ENCODE measurements at places on chromosomes 12 and 14.

DNA sequence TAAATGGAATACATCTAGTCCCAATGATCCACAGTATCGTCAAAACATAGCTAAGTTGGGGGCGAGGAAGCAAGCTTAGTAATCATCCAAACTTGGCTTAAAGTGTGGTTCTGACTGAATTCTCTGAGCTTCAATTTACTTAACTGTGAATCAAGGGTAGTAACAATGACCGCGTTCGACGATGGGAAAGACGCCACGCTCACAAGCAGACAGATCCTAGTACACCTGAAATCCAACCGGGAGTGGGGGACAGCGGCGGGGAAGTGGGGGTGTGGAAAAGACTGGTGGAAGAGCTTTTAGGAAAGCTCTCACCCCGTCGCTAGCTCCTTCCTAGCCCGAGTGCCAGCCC, 433 bp downstream of the COX16 start:
- no peak for DNase-seq
- peak overlapping the region; percentile 84 for H3K4me3 ChIP-seq
- no peaks in the 10 kb centered on the region for H3K36me3 ChIP-seq
- H3K27ac ChIP-seq: peak overlapping the region; percentile 25
- no peaks in the 10 kb centered on the region for H3K4me1 ChIP-seq

- DNase-seq: peak; percentile 61
- peaks cover 26% of the 10 kb centered on the region for H3K4me1 ChIP-seq
These were observed 9.2 kb upstream of the INF2 start for GRCh38 chr14:104680056-104680805.

GRCh38 chr14:79992407-79993198, 218.7 kb downstream of the DIO2 start:
- H3K4me3 ChIP-seq: no peak overlapping the region
- no peak overlapping the region for H3K27ac ChIP-seq
- no peaks in the 10 kb centered on the region for H3K27me3 ChIP-seq
- no peaks in the 10 kb centered on the region for H3K4me1 ChIP-seq
- no peak for DNase-seq

- H3K4me3 ChIP-seq: no peak overlapping the region
- no peaks in the 10 kb centered on the region for H3K27me3 ChIP-seq
- H3K4me1 ChIP-seq: no peaks in the 10 kb centered on the region
- no peak overlapping the region for H3K27ac ChIP-seq
These were observed 223.9 kb downstream of the PTPRO start for GRCh38 chr12:15546102-15546701.

GRCh38 chr12:96073346-96074330, 38.3 kb upstream of the LTA4H start:
- H3K36me3 ChIP-seq: no peaks in the 10 kb centered on the region
- no peaks in the 10 kb centered on the region for H3K4me1 ChIP-seq
- H3K4me3 ChIP-seq: no peak overlapping the region
- no peaks in the 10 kb centered on the region for H3K27me3 ChIP-seq

DNA sequence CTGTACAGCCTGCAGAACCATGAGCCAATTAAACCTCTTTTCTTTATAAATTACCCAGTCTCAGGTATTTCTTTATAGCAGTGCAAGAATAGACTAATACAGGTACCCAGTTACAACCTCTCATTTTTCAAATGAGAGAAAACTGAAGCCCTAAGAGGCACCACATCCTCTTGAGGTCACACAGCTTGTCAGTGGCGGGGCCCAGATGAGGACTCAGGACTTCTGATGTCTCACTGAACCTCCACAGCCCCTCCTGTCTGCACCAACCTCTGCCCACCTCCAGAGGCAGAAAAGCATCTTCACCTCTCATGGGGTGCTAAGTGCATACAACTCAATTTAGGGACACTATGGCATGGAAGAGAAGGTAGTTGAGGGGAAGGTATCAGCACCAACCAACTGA, 120.7 kb downstream of the CRACR2A start:
- H3K36me3 ChIP-seq: no peaks in the 10 kb centered on the region
- no peaks in the 10 kb centered on the region for H3K4me1 ChIP-seq
- no peak overlapping the region for H3K27ac ChIP-seq
- no peak overlapping the region for H3K4me3 ChIP-seq

DNA sequence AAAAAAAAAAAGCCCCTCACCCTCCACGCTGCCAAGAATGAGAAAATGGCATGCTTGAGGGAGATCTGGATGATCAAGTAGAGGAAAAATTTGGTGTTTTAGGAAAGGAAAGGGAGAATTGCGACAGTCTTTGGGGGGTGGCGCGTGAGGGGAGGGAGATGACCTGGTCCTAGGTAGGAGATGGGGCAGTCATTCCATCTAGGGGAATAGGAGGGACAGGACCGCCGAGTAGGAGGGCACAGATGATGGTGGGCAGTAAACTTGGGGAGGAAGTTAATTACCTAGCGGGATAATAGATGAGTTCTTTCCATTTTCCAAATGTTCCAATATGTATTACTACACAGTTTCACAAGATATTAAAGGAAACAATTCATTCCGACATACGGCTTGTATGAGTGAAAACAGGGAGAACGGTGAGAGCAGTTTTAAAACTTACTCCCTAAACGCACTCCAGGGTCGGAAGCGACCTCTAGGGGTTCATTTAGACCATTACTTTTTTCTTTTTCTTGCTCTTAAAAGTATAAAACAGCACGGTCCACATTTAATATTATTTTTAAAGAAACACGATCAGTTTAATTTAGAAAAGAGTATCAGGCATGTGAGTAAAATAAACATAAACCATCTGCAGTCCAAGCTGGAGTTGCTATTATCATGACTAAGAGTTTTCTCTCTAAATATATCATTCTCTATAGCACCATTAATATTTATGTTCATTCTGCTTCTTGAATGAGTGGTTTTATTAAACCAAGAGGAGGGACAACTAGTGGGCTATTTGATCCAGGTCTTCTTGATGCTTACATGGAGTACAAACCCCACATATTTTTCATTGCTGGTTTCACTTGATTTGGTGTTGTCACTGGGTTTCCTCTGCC, 3.0 kb upstream of the FNTB start:
- no peak for DNase-seq
- no peak overlapping the region for H3K4me3 ChIP-seq
- H3K4me1 ChIP-seq: peaks cover 7% of the 10 kb centered on the region
- no peak overlapping the region for H3K27ac ChIP-seq

DNA sequence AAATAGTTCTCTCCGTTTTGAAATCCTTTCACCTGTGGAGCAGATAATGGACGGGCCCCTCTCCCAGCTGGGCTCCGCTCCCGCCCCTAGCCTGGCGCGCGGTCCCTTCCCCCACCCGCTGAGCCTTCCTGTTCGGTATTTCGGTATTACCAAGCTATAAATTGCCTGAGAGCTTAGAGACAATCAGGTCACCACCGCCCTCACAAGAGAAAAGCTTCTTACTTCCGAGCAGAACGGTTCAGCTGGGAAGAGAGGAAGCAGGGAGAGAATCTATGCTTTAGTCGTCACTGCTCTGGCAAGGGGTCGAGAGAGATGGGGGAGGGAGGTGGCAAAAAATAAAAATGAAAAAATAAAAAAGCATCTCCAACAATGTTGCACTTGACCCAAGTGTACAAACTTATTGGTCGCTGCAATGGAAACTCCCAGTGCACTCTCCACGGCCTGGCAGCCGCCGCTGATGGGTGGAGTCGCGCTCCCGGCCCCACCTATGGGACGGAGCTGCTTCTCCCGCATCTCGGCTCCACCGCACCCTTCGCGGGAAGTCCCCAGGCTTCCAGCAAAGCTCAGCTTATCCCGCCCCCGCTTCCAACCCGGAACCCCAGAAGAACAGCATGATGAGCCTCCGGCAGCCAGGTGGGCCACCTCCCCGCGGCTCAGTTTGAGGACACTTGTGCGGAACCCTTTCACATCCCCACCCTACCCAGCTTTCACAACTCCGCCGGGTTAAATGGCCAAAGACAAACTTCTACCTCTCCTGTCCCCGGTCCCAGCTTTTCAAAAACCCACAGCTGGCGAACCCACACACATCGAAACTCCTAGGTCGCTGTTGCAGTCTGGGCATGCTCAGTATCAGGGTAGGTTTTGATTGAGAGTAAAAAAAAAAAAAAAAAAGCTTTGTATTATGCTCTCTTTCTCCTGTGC, 832 bp upstream of the SYT1 start:
- peak; percentile 65 for DNase-seq
- H3K4me3 ChIP-seq: peak overlapping the region; percentile 16
- no peaks in the 10 kb centered on the region for H3K36me3 ChIP-seq
- H3K27ac ChIP-seq: no peak overlapping the region

DNA sequence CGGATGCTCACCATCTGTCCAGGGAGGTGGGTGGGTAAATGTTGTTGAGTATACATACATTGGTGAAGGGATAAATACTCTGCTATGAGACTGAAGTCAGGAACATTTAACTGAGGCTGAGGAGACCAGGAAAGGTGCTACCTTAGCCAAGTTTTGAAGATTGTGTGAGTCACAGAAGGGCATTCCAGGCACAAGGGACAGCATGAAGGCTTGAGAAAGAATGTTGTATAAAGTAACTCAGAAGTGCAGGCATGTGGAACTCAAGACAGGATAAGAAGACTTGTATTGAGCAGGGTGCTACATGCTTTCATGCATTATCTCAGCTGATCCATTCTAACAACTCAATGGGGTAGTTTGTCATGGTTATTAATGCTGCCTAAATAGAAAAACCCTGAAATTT, 112.7 kb downstream of the IPO8 start:
- no peak overlapping the region for H3K4me3 ChIP-seq
- H3K27ac ChIP-seq: no peak overlapping the region
- no peak for DNase-seq
- H3K27me3 ChIP-seq: no peaks in the 10 kb centered on the region
- peaks cover 3% of the 10 kb centered on the region for H3K4me1 ChIP-seq
- H3K36me3 ChIP-seq: no peaks in the 10 kb centered on the region

DNA sequence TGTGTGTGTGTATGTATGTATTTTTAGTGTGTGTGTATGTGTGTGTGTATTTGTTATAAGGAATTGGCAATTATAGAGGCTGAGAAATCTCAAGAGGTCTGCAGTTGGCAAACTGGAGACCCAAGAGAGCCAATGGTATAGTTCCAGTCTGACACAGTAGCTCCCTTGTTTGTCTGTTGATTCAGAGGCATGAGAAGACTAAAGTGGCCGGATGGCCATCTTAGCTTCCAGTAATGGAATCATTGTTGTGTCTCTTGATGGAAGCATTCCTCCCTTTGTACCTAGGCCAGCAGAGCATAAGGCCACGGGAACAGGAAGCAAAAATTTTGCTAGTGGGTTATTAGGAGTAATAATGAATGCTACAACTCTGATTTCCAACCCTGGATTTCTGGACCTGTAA, 460.6 kb downstream of the TMTC2 start:
- H3K27ac ChIP-seq: no peak overlapping the region
- H3K27me3 ChIP-seq: no peaks in the 10 kb centered on the region
- H3K4me3 ChIP-seq: no peak overlapping the region
- H3K36me3 ChIP-seq: no peaks in the 10 kb centered on the region

DNA sequence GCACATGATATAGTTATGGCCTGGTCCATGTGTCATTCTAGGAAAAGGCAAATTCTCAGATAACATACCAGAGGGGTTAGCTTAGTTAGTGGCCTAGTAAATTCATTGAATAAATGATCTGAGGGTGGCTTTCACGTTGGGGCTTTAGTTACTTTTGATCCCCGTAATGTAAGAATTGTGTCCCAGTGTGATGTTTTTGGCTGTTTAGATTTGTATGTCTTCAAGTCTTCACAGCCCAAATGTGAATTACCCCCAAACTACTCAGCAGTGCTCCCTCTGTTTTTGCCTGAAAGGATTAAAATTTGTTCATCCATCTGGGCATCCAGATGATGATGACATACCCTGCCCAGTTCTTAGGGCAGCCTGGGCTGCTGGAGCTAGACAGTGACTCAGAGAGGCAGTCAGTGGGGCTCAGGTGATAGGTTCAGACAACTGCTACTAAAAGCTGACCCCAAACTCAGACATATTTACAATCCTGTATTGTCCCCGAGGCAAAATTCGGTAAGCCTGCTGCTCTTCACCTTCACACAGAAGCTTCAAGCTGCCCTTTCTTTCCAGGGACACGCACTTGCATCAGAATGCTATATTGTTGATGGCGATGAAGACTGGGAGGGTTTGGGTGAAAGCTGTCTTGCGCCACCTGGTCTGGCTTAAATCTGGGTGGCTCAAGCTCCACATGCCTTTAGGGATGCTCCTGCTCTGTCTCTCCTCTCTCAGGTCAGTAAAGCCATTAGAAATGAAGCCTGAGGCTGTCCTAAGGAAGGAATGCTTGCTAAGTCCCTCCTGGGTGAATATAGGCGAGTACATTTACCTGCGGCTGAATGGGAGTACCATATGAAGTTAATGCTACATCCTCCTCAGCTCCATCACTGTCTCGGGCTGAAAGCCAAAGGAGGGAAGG, 10.3 kb downstream of the GPRC5D start:
- no peaks in the 10 kb centered on the region for H3K27me3 ChIP-seq
- no peak for DNase-seq
- H3K4me3 ChIP-seq: no peak overlapping the region
- no peaks in the 10 kb centered on the region for H3K36me3 ChIP-seq
- no peaks in the 10 kb centered on the region for H3K4me1 ChIP-seq
- H3K27ac ChIP-seq: no peak overlapping the region

DNA sequence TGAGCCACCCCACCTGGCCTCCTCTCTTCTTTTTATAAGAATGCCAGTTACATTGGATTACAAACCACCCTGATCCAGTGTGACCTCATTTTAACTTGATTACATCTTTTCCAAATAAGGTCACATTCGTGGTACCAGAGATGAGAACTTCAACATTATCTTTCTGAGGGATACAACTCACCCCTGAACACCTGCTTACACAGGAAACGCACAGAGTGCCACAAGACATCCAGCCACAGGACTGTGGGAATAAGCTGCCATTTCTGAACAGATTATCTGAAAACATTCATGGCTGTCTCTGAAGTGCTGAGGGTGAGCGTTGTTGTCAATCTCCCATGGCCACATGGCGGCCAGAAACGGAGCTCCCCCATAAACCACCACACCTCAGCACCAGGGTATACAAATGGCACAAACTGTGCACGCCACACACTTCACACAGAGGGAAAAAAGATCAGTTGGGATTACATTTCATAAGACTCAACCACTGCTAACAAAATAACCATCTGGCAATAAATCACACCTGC, 23.7 kb downstream of the FOXN3 start:
- no peak overlapping the region for H3K27ac ChIP-seq
- no peaks in the 10 kb centered on the region for H3K27me3 ChIP-seq
- DNase-seq: no peak
- no peaks in the 10 kb centered on the region for H3K4me1 ChIP-seq

GRCh38 chr14:80186301-80186800, 25.0 kb downstream of the DIO2 start:
- no peaks in the 10 kb centered on the region for H3K36me3 ChIP-seq
- H3K27ac ChIP-seq: no peak overlapping the region
- no peak overlapping the region for H3K4me3 ChIP-seq
- no peaks in the 10 kb centered on the region for H3K4me1 ChIP-seq

All from pancreas (tissue), 10 donors.